ENCODE measurements at places on chromosomes 3 and 15. TPM values are rescaled to one million over a fixed set of nuclear protein-coding genes. Genes with fewer than 3 reads are reported as not detected.

GRCh38 chr15:101811902-101812301 is at the start of gene OR4F15:
OR4F15 (plus strand) TSS chr15:101812202; CDS start chr15:101818187, 5,985 bp downstream.
- H3K27ac ChIP-seq = no peak within 1 kb of the TSS
- DNase-seq = no peak
- H3K36me3 ChIP-seq = no peaks in the 10 kb centered on the region
- no peaks in the 10 kb centered on the region for H3K4me1 ChIP-seq
- peaks cover 2% of the 10 kb centered on the region for H3K27me3 ChIP-seq

Gene RAB43
- total RNA-seq = 14.3 TPM

GRCh38 chr15:80703081-80703480 is 8.0 kb downstream of the ABHD17C start:
- peaks cover 5% of the 10 kb centered on the region for H3K4me1 ChIP-seq
- no peak overlapping the region for H3K4me3 ChIP-seq
- no peaks in the 10 kb centered on the region for H3K36me3 ChIP-seq

GRCh38 chr3:16200411-16200810 is 25.9 kb downstream of the GALNT15 start:
- no peaks in the 10 kb centered on the region for H3K27me3 ChIP-seq
- no peak for DNase-seq

- no peak for DNase-seq
- no peak overlapping the region for H3K27ac ChIP-seq
- H3K4me3 ChIP-seq = no peak overlapping the region
Observed at GRCh38 chr15:82768414-82769054, 37.3 kb downstream of the FSD2 start.

Gene TGM4
- total RNA-seq = not detected

GRCh38 chr3:37114251-37115145 is 59.9 kb downstream of the LRRFIP2 start:
- no peak overlapping the region for H3K27ac ChIP-seq
- no peak overlapping the region for H3K4me3 ChIP-seq
- peak; percentile 83 for DNase-seq
- H3K4me1 ChIP-seq = peaks cover 8% of the 10 kb centered on the region
- no peaks in the 10 kb centered on the region for H3K36me3 ChIP-seq

DNA sequence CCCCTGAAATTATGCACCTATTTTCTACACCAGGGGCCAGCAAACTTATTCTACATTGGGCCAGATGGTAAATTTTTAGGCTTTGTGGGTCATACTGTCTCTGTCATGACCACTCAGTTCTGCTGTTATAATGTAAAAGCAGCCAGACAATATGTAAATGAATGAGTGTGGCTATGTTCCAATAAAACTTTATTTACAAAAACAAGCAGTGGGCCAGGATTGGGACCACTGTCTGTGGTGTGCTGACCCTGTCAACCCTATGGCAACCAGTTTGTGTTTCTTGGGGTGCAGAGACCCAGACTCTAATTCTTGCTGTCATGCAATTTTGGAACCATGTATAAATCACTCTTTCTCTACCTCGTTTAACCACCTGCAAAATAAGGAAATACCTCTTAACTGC is 74.7 kb downstream of the LRIG1 start:
- H3K4me1 ChIP-seq = peaks cover 9% of the 10 kb centered on the region
- no peaks in the 10 kb centered on the region for H3K27me3 ChIP-seq
- no peaks in the 10 kb centered on the region for H3K36me3 ChIP-seq
- DNase-seq = no peak
- H3K4me3 ChIP-seq = no peak overlapping the region
- H3K27ac ChIP-seq = peak overlapping the region; percentile 59

Gene SCN11A
- 0.28 TPM for total RNA-seq

Gene MORC1
- total RNA-seq = not detected

GRCh38 chr3:8767256-8767666 is 2.2 kb downstream of the OXTR start:
- no peaks in the 10 kb centered on the region for H3K36me3 ChIP-seq
- no peak overlapping the region for H3K4me3 ChIP-seq
- no peak overlapping the region for H3K27ac ChIP-seq
- no peaks in the 10 kb centered on the region for H3K4me1 ChIP-seq
- DNase-seq = no peak

Gene GPR62
- total RNA-seq = 0.42 TPM

Gene EPHA6
- total RNA-seq = 0.15 TPM

GRCh38 chr3:20079621-20080020 is 39.4 kb downstream of the KAT2B start:
- no peak for DNase-seq
- H3K4me1 ChIP-seq = peaks cover 9% of the 10 kb centered on the region
- H3K4me3 ChIP-seq = no peak overlapping the region

GRCh38 chr15:81047928-81048327 is 47.2 kb downstream of the TLNRD1 start:
- H3K4me1 ChIP-seq = no peaks in the 10 kb centered on the region
- peaks cover 14% of the 10 kb centered on the region for H3K27me3 ChIP-seq
- H3K27ac ChIP-seq = no peak overlapping the region

GRCh38 chr3:34053626-34054025 is 255.2 kb downstream of the PDCD6IP start:
- no peaks in the 10 kb centered on the region for H3K36me3 ChIP-seq
- no peaks in the 10 kb centered on the region for H3K27me3 ChIP-seq
- no peak overlapping the region for H3K27ac ChIP-seq
- H3K4me1 ChIP-seq = no peaks in the 10 kb centered on the region
- H3K4me3 ChIP-seq = no peak overlapping the region

DNA sequence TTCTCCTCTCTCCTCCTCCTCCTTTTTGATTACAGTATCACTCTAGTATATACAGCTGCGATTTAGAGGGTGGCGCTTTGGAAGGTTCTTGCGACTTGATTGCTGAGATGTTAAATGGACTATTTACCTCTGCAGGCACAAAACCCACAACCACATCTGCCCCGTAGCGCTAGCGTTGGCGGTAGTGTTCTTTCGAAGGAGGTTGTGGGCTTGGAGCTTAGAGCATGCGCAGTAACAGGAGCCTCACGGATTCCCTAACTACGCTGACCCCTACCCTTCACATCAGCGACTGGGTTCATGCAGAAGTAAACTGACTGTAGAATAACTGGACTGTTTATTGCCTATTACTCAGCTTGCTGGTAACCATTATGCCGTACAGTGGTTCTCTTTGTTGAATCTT is 58.0 kb downstream of the CGGBP1 start:
- no peaks in the 10 kb centered on the region for H3K27me3 ChIP-seq
- no peak overlapping the region for H3K27ac ChIP-seq
- H3K4me3 ChIP-seq = peak overlapping the region; percentile 11
- H3K36me3 ChIP-seq = no peaks in the 10 kb centered on the region
- no peaks in the 10 kb centered on the region for H3K4me1 ChIP-seq

GRCh38 chr3:114299421-114299820 is 5.6 kb downstream of the TIGIT start:
- H3K4me1 ChIP-seq = no peaks in the 10 kb centered on the region
- DNase-seq = peak; percentile 36
- no peak overlapping the region for H3K4me3 ChIP-seq
- no peaks in the 10 kb centered on the region for H3K36me3 ChIP-seq

Gene SLC12A8
- total RNA-seq = 3.4 TPM

- no peaks in the 10 kb centered on the region for H3K36me3 ChIP-seq
- no peaks in the 10 kb centered on the region for H3K27me3 ChIP-seq
- no peak overlapping the region for H3K4me3 ChIP-seq
Observed at GRCh38 chr3:110243081-110243480, 828.5 kb upstream of the NECTIN3 start.

- H3K36me3 ChIP-seq = no peaks in the 10 kb centered on the region
- DNase-seq = no peak
- H3K4me1 ChIP-seq = peaks cover 6% of the 10 kb centered on the region
- H3K27me3 ChIP-seq = no peaks in the 10 kb centered on the region
Observed at GRCh38 chr3:167445491-167445890, 28.4 kb downstream of the SERPINI2 start.

DNA sequence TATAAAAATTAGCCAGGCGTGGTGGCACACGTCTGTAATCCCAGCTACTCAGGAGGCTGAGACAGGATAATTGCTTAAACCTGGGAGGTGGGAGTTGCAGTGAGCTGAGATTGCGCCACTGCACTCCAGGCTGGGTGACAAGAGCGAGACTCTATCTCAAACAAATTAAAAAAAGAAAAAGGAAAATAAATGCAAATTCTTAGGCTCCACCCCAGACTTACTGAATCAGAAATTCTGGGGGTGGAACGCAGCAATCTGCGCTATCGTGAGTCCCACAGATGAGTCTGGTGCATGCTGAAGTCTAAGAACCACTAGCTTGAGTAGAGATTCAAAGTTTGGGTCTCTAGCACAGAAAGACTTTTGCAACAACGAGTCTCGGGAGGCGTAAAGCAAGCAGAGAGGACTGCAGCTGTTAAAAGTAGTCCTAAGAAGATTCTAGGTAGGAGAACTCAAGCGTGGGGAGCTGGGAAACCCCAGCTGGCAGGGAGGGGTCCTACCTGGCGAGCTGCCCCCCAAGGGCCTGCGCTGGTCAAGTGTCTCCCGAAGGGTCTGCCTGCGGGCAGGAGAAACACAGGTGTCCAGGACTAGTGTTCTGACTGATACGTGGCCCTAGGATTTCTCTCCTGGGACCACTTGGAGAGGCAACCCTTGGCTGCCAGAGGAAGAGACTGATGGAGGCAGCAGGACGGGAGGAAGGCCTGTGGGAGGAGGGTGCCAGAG is 21.9 kb downstream of the CEP19 start:
- no peak overlapping the region for H3K4me3 ChIP-seq
- DNase-seq = no peak
- H3K27me3 ChIP-seq = no peaks in the 10 kb centered on the region
- H3K4me1 ChIP-seq = no peaks in the 10 kb centered on the region

- no peaks in the 10 kb centered on the region for H3K4me1 ChIP-seq
- DNase-seq = no peak
Observed at GRCh38 chr3:147518465-147518864, 109.3 kb downstream of the ZIC1 start.

DNA sequence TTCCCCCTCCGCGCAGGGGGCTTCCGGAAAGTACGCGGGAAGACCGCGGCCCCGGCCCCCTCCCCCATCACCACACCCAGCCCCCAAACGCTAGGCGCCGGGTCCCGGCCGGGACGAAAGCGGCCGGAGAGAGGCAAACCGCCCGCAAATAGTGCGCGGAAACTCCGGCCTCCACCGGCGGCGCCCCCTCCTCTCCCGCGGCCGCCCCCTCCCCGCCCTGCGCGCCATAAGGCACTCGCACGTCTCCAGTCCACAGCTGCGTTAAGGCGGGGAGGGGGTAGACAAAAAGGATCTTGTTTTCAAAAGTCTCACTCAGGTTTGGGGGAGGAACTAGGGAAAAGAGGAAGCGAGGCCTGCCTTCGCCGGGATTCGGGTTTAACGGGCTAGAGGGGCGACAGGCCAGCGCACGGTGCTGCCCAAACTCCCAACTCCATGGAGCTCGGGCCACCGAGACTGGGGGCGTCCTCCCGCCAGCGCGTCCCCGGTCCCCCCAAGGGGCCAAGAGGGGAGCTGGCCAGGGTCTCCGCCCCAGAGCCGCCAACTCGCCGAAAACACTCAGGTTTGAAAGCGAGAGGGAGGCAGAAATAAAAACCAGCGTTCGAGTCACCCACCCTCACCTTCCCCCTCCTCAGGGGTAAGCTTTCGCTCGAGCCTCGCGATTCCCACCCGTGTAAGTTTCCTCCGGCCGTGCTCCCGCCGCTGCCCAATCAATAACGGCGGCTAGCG is 1.8 kb downstream of the ANP32A start:
- peak overlapping the region; percentile 99 for H3K27ac ChIP-seq
- DNase-seq = peak; percentile 58
- H3K36me3 ChIP-seq = no peaks in the 10 kb centered on the region
- H3K27me3 ChIP-seq = no peaks in the 10 kb centered on the region
- peak overlapping the region; percentile 96 for H3K4me3 ChIP-seq

DNA sequence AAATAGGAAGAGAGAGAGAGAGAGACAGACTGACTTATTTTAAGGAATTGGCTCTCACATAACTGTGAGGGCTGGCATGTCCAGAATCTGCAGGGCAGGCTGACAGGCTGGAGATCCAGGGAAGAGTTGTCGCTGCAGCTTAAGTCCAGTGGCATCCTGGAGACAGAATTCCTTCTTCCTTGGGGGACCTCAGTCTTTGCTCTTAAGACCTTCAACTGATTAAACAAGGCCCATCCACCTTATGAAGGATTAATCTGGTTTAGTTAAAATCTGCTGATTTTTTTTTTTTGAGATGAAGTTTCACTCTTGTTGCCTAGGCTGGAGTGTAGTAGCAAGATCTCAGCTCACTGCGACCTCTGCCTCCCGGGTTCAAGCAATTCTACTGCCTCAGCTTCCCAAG is 128.0 kb upstream of the ALDH1A3 start:
- no peaks in the 10 kb centered on the region for H3K36me3 ChIP-seq
- no peak for DNase-seq
- H3K4me3 ChIP-seq = no peak overlapping the region
- no peaks in the 10 kb centered on the region for H3K4me1 ChIP-seq

- H3K4me1 ChIP-seq = peaks cover 7% of the 10 kb centered on the region
- no peak overlapping the region for H3K27ac ChIP-seq
- no peak for DNase-seq
- no peak overlapping the region for H3K4me3 ChIP-seq
- no peaks in the 10 kb centered on the region for H3K36me3 ChIP-seq
- peaks cover 100% of the 10 kb centered on the region for H3K27me3 ChIP-seq
Observed at GRCh38 chr15:59998305-59998949, 5.7 kb upstream of the FOXB1 start.

GRCh38 chr3:190867071-190867470 is 4.6 kb upstream of the GMNC start:
- H3K27ac ChIP-seq = no peak overlapping the region
- H3K36me3 ChIP-seq = no peaks in the 10 kb centered on the region
- no peak for DNase-seq
- peaks cover 40% of the 10 kb centered on the region for H3K27me3 ChIP-seq

Measured in cardiac muscle cell (in vitro differentiated cells and primary cell).